T-helper 1 cell (primary cell): ENCODE measurements at places on chromosomes 16 and 17.

DNA sequence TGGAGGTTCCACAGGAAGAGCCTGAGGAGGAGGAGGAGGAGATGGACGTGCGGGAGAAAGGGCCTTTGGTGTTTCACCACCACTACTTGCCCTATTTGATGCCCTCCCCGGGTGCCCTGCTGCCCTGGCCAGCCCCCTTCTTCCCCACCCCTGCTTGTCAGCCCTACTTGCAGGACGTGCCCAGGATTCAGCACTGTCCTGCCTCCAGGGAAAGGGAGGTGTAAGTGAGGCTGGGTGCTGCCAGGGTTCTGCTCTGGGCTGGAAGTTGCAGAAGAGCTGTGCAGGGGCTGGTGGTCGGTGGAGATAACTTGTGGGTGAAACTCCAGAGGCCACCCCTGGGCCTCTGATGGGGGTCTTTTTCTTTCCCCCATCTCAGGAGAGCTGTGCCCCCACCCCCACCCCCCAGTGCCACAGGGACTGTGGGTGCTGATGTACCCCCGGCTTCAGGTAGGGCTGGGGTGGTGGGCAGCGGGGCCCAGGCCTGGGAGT, 3.0 kb downstream of the PRR29 start:
- DNase-seq: no peak

GRCh38 chr16:12065866-12066545, 89.5 kb downstream of the SNX29 start:
- no peak for DNase-seq

DNA sequence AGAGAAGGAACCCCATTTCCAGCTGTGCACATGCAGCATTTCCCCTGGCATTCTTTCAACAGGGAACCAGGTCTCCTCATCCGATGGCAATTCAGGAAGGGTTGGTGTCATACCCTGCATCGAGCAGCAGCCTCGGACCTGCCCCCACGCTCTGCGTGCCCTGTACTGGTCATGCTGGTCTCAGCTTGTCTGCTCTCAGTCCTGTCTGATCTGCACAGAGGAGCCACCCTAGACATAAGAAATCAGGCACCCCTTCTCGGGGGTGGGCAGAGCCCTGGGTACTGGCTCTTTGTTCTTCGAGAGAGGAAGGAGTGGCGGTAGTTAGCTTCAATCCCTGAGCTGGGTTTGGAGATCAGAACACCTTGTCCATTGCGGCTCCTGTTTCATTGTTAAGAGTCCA, 162.0 kb upstream of the RPH3AL start:
- DNase-seq: no peak

DNA sequence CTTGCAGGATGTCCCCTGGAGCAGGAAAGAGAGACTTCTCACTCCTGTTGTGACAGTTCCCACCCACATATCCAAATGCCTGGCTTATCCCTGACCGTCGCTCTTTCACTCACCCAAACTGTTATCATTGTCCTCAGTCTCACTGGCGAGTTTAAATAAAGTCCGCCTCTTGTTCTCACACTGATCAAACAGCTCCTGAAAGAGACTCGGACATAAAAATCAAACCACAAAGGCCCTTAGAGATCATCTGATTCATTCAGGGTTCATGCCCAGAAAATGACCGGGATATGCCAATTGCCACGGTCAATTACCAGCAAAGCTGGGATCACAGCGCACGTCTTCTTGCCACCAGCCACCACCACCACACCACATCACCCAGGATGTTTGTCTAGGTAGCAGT, 19.9 kb downstream of the GGA3 start:
- no peak for DNase-seq

GRCh38 chr17:41800601-41801373, 11.0 kb downstream of the P3H4 start:
- peak; percentile 15 for DNase-seq

- no peak for DNase-seq
These were observed 90.8 kb downstream of the TBC1D16 start for GRCh38 chr17:79944821-79945391.

- no peak for DNase-seq
These were observed 250.4 kb upstream of the PMFBP1 start for GRCh38 chr16:72422308-72422897.

GRCh38 chr16:86509759-86510464, 415 bp upstream of the FOXF1 start:
- no peak for DNase-seq

GRCh38 chr16:86227801-86228200, 282.5 kb upstream of the FOXF1 start:
- DNase-seq: no peak

GRCh38 chr16:14280541-14280940, 209.4 kb downstream of the MRTFB start:
- no peak for DNase-seq

- no peak for DNase-seq
These were observed 22.6 kb upstream of the SPATA32 start for GRCh38 chr17:45284176-45285140.

DNA sequence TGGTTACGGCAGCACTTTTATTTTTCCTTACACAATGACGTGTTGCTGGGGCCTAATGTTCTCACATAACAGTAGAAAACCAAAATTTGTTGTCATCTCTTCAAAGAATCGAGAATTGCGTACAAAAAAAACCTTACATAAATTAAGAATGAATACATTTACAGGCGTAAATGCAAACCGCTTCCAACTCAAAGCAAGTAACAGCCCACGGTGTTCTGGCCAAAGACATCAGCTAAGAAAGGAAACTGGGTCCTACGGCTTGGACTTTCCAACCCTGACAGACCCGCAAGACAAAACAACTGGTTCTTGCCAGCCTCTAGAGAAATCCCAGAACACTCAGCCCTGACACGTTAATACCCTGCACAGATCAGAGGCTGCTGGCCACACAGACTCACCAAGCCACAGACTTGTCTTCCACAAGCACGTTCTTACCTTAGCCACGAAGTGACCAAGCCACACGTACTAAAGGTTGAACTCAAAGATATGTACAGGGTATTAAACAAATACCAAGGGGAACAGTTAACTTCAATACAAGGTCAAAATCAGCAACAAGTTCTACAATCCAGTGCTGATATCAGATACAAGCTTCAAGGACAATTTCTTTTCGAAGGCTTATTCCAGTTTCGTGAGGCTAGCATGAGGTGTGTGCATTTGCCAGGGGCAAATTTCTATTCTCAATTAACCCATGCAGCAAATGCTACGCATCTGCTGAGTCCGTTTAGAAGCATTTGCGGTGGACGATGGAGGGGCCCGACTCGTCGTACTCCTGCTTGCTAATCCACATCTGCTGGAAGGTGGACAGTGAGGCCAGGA, 2.4 kb downstream of the ACTG1 start:
- DNase-seq: no peak

DNA sequence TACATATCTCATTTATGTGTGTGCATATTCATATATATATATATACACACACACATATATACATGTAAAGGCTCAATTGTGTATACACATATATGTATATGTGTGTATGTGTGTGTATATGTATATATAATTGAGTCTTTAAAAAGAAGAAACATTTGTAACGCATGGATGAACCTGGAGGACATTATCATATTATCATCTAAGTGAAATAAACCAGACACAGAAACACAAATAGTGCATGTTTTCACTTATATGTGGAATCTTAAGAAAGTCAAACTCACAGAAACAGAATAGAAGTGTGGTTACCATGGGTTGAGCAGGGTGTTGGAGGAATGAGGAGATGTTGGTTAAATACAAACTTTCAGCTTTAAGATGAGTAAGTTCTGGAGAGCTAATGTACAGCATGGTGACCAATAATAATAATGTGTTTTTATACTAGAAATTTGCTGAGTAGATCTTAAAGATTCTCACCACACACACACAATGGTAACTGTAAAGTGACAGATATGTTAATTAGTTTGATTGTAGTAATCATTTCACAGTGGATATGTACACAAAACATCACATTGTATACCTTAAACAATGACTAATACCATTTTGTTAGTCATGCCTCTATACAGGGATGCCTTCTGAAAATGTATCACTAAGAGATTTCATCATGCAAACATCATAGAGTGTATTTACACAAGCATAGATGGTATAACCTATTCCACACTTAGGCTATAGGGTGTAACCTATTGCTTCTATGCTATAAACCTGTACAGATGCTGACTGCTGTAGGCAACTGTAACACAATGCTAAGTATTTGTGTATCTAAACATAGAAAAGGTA, 132.6 kb upstream of the CACNG5 start:
- peak; percentile 11 for DNase-seq

DNA sequence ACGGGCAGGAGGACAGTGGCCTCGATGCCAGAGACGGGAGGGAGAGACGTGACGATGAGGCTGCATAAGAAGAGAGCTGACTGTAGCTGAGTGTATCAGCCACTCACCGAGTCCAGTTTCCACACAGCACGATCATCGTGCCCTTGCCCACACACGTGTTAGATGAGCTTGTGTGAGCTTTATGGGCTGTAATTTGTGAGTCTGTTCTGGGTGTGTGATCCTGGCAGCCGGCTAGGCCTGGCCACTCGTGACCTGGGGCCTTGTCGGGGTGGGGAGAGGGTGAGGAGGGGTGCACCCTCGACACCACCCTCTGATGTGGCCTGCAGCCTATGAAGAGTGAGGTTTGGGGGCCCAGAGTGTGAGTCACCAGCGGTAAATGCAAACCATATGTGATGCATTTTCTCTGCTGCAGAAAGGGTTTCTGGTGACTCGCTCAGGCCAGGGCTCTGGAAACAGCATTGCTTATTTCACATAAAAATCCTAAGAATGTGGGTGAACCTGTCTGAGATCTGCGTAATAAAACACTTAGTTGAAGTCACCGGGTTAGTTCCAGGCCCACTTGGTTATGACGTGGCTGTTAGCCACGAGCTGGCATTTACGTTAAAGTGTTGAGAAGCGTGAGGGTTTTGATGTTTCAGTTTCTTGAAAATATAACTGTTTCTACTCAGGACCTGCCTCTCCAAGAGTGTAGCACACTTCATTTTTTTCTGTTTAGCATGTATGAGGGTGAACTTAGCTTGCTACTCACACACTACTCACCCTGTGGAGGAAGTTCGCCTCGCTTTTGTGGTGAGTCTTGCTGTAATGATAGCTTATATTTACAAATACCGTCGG, 4.2 kb downstream of the METRNL start:
- DNase-seq: peak; percentile 82

GRCh38 chr16:48542020-48542473, 67.9 kb downstream of the N4BP1 start:
- DNase-seq: no peak

DNA sequence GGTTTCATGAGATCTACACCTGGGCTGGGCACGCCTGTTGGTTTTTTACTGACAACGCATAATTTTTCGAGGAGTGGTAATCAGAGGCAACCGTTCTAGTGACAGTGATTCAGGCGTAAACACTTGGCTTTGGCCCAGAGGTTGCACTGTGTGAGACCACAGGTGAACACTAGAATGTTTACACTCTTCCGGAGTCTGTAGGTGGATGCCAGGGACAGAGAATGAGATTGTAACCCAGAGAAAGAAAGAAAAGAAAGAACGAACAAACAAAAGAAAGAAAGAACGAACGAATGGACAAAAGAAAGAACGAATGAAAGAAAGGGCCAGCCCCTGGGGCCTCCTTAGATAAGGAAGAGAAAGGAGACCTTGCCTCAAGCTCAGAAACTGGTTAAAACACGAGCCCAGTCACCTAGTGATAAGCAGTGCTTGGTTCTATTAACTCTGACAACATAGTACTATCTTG, 113.2 kb downstream of the PRKCB start:
- DNase-seq: peak; percentile 13

- DNase-seq: no peak
These were observed at the start of gene MYOCD for GRCh38 chr17:12665263-12666210. Gene MYOCD, plus strand, starts transcription at chr17:12665890. Its CDS starts 299 bp downstream, at chr17:12666189.

DNA sequence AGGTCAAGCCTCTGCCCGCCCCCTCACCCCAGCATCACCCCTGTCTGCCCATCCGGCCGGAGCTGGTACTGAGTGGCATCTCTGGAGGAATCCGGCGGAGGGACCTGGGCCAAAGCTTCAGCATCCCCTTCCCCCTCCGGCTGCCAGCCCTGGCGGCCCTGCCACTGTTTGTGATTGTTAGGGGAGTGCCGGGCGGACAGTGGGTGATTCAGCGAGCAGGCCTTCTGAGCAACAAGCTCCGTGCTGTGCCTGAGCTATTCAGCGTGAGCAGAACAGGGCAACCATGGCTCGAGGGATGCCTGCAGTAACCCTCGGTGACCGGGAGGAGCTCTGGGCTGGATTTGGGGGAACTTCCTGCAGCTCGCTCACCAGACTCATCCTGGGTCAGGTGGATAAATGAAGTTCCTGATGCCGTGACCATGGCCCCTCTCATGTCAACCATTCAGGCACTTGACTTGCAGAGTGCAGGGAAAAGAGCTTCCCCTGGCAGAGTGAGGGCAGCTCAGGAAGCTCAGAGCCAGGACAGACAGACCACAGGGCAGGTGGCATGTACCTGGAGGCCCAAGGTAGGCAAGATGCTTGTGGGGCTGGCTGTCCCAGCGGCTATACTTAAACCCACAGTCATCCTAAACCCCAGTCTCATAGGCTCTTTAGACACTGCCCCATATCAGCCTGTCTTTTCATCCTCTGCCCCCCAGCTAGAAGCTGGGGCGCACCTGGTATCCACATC, 24.3 kb upstream of the MLKL start:
- no peak for DNase-seq

DNA sequence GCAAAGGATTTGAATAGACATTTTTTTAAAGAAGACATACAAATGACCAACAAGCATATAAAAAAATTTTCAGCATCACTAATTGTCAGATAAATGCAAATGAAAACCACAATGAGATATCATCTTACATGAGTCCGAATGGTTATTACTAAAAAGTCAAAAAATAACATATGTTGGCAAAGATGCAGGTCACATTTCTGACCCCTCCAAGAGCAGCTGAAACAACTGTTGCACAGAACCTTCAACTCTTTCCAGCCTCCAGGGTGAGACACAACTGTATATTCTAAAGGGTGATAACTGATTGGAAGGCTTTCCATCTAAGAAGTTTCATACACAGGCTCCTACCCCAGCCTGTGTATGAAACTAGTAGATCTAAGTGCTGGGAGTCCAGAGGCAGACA, 51.9 kb downstream of the SLFN5 start:
- no peak for DNase-seq

GRCh38 chr16:15811481-15812400, 45.1 kb downstream of the MYH11 start:
- no peak for DNase-seq

GRCh38 chr17:1592751-1593629, 30.4 kb upstream of the PITPNA start:
- DNase-seq: no peak

GRCh38 chr16:74760007-74760767, 14.4 kb downstream of the FA2H start:
- no peak for DNase-seq

- DNase-seq: no peak
These were observed 19.6 kb upstream of the PHF12 start for GRCh38 chr17:28970879-28971278.

- no peak for DNase-seq
These were observed 305.5 kb downstream of the SOX9 start for GRCh38 chr17:72426321-72426720.

DNA sequence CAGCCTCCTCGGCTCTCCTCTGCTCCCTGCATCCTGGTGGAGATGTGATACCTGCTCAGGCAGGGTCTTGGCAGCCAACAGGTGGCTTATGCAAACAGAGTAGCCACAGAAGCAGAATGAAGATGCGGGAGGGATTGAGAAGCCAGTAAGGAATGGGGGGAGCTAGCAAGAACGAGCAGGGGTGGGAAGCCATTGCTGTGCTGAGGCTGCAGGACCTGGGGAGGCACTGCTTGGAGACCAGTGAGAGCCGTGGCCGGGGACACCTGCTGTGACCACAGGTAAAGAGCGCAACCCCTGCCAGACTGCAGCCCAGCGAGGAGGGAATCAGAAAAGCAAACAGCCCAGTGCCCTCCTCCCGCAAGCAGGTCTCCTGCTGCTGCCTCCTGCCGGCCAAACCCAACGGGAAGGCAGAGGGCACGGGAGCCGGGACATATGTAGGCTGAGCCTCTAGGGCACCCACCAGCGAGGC, 14.7 kb downstream of the AIPL1 start:
- peak; percentile 15 for DNase-seq
